Dermis blood vessel endothelial cell (primary cell): ENCODE measurements at places on chromosomes 1 and 21. TPM values are rescaled to one million over a fixed set of nuclear protein-coding genes. Genes with fewer than 3 reads are reported as not detected.

GRCh38 chr1:53686091-53686964 is 52.6 kb downstream of the GLIS1 start:
- DNase-seq: peak; percentile 5

- peak; percentile 81 for DNase-seq
Observed at GRCh38 chr21:25983745-25984144, 186.8 kb downstream of the APP start.

- DNase-seq: no peak
Observed at GRCh38 chr1:153617663-153618062, 1.5 kb upstream of the S100A14 start.

NBPF6 gene
- total RNA-seq: not detected in 2 replicates

DNA sequence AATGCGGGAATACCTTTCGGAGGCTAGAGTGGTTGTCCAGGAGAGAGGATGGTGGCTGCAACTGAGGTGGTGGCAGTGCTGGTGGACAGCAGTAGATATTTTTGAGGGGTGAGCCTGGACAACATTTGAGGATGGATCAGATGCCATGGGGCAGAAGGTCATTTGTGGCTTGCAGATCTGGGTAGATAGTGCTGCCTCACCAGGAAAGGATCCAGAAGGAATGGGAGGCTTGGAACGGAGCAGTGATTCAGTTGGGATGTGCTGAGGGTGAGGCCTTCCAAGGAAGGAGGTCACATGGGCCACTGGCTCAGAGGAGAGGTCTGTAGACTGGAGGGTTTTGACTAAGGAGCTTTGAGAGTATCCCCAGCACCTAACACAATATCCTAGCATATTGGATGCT is 110.8 kb upstream of the KAZN start:
- DNase-seq: no peak

GRCh38 chr1:9101510-9102146 is 27.3 kb downstream of the GPR157 start:
- peak; percentile 79 for DNase-seq

- no peak for DNase-seq
Observed at GRCh38 chr1:87451229-87451920, 122.7 kb downstream of the LMO4 start.

PALMD gene
- 63.3 and 106 TPM in 2 replicates for total RNA-seq

DNA sequence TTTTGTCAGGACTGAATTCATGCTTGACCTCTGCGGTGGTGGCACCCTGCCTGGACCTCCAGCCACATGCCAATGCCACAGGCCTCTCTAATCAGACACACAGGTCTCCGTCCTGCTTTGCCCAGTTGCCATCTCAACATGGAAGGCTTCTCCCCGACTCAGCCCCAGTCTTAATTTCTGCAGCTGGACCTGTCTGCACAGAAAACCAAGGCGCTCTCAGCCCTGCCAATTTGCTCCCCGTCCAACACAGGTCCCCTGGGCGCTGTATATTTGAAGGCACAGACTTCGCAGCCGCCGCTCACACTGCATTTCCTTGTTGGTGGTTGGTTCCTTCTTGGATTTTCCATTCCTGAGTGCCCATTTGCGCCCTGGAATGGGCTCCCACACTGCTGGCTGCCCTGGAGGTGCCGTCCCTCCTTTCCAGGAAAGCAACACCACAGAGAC is 28.0 kb upstream of the PLEKHG5 start:
- no peak for DNase-seq

GRCh38 chr1:36511804-36512798 is 29.4 kb upstream of the CSF3R start:
- DNase-seq: no peak

GRCh38 chr1:14310476-14310875 is 288.0 kb upstream of the KAZN start:
- DNase-seq: no peak

HPCAL4 gene
- total RNA-seq: under 0.01 TPM in 1 of 2 replicates, not detected in the other

DNA sequence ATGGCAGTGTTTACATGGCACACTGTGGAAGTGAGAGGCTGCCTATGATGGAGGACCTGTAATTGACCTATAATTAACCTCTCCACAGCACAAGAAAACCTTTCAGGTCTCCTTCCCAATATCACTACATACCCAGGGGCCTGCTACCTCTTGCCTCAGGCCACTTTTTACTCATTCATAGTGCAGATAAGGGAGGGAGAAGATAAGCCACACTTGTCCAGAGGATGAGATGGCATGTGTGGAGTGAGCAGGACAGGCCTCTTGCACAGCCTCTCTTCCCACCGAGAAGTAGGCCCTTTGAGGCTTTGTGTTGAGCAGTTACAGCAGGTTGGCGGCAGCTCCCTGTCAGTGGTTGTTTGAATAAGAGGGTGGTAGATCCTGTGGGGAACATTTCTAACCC is 31.1 kb upstream of the IKBKE start:
- no peak for DNase-seq

GRCh38 chr1:165612062-165612461 is 19.0 kb upstream of the MGST3 start:
- DNase-seq: no peak

DNA sequence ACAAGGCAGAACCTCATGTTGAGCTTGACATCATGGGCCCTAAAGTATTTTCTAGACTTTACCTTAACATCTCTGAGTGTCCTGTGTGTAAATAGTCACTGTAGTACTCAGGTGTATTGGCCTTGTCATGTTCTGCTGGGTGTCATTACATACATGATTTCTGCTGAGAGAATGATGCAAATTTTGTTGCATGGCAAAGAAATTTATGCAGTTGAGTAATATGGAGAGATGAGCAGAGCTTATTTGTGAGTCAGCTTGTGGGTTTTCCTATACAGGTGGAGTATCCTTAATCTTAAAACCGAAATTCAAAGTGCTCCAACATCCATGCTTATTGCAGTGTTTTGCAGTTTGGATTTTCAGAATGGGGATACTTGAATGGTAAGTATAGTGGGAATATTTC is 36.6 kb downstream of the RGL1 start:
- no peak for DNase-seq

DNA sequence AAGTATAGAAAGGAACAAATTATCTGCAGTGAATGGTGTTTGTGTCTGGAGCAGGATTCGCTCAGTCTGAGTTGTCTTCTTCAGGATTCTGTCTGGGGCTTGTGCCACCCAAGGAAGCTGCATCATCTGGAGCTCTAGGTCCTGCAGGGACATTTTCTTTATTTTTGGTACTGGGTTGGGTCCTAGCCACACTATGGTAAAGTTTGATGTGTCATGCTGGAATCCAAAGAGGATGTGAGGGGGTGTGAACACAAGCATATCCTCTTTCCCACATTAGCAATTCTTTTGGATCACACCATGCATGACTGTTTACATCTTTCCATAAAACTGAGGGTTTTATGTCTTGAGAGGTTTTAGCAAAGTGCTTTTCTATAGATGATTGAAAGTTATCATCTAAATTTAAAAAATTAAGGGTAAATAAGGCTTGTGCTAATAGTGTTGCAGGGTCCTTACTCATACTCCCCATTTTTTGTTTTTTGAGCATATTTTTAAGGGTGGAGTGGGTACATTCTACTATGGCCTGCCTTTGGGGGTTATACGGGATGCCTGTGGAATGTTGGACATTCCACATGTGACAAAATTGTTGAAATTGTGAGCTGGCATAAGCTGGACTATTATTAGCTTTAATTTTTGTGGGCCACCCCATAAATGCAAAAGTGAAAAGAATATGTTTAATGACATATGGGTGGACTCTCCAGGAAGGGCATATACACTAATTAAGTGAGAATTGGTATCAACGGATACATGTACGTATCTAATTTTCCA is 152.0 kb upstream of the HMCN1 start:
- DNase-seq: peak; percentile 15

DNA sequence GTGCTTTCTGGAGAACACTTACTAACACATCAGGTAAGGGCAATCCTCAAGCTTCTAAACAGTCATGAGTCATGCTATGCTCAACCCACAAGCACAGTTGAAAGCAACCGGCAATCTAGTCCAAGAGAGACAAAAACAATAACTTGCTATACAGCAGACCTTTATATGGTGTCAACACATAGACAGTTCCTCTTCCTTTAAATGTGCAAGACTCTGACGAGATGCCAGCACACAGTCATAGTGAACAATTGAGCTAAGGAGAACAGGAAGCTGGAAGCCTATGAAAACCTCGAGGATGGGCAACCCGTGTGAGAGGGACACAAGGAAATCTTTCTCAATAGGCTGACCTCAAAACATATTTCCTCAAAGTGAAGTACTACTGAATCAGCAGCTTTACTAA is 5.3 kb downstream of the ADIPOR1 start:
- DNase-seq: peak; percentile 95

DNA sequence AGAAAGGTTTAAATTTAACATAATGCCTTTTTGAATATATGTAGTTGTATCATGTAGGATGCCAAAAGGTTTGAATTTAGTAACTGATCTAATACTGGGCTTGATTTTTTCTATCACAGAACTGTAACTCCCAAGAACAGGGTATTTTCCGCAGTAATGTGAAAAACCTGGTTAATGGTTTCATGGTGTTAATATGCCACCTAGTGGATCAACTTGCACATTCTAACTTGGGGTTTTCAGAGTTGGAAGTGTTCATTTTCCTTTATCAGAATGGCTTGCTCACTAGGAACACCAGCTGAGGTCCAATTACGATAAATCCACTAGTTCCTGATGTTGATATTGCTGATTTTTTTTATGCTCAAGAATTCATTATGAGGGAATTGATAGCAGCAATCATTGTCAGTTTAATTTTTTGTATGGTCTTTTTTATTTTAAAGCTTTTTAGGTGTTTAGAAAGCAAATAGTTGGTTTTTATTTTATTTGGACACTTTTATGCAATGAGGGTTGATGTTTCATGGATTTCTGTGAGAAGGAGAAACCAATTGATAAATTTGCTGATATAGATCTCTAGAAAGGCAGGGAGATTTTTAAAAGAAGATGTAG is 157.2 kb downstream of the PLA2G4A start:
- DNase-seq: peak; percentile 87

GRCh38 chr1:88731475-88732269 is 47.6 kb downstream of the PKN2 start:
- peak; percentile 60 for DNase-seq

OR2AK2 gene
- total RNA-seq: not detected in 2 replicates
